ENCODE measurements at places on chromosomes 1 and 21. TPM values are rescaled to one million over a fixed set of nuclear protein-coding genes. Genes with fewer than 3 reads are reported as not detected.

SHE gene
- polyA plus RNA-seq: not detected

GRCh38 chr1:85692730-85693314 lies 15.4 kb downstream of the ZNHIT6 start:
- H3K4me3 ChIP-seq: no peak overlapping the region
- H3K4me1 ChIP-seq: peaks cover 6% of the 10 kb centered on the region
- H3K27ac ChIP-seq: no peak overlapping the region
- H3K27me3 ChIP-seq: no peaks in the 10 kb centered on the region

EVA1B gene
- polyA plus RNA-seq: 27.1 TPM

ELF3 gene
- 0.12 TPM for polyA plus RNA-seq

GRCh38 chr1:152325111-152325510 lies at the start of gene FLG:
Gene FLG (minus strand): TSS chr1:152325239. CDS start chr1:152315456, 9,783 bp downstream.
- no peaks in the 10 kb centered on the region for H3K27me3 ChIP-seq
- H3K36me3 ChIP-seq: no peaks in the 10 kb centered on the region
- no peak for DNase-seq
- H3K27ac ChIP-seq: no peak within 1 kb of the TSS
- H3K4me1 ChIP-seq: no peaks in the 10 kb centered on the region

SELP gene
- not detected for polyA plus RNA-seq

DNA sequence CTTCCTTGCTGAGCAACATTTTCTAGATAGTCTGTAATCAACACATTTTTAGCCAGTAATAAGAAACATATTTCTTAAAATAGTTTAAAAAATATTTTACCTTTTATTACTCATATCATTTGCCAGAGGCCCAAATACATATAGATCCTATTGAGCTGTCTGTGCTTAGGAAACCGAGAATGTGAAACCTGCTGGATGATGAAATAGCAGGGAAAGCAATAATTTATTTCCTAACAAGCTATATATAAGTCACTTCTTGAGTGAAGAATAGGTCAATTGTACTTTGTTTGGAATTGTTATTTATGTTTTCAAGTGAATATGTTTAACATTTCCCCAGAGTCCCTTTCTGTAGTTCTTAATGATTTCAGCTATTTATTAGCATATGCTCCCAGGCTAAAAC lies 339.9 kb upstream of the TMPRSS15 start:
- no peak overlapping the region for H3K27ac ChIP-seq
- no peaks in the 10 kb centered on the region for H3K27me3 ChIP-seq
- H3K4me3 ChIP-seq: no peak overlapping the region
- DNase-seq: no peak
- no peaks in the 10 kb centered on the region for H3K4me1 ChIP-seq

ZNF593OS gene
- not detected for polyA plus RNA-seq

GRCh38 chr1:36204347-36204909 lies 19.8 kb upstream of the THRAP3 start:
- H3K27me3 ChIP-seq: no peaks in the 10 kb centered on the region
- H3K27ac ChIP-seq: no peak overlapping the region
- no peak overlapping the region for H3K4me3 ChIP-seq
- peak; percentile 41 for DNase-seq
- H3K36me3 ChIP-seq: no peaks in the 10 kb centered on the region

DNA sequence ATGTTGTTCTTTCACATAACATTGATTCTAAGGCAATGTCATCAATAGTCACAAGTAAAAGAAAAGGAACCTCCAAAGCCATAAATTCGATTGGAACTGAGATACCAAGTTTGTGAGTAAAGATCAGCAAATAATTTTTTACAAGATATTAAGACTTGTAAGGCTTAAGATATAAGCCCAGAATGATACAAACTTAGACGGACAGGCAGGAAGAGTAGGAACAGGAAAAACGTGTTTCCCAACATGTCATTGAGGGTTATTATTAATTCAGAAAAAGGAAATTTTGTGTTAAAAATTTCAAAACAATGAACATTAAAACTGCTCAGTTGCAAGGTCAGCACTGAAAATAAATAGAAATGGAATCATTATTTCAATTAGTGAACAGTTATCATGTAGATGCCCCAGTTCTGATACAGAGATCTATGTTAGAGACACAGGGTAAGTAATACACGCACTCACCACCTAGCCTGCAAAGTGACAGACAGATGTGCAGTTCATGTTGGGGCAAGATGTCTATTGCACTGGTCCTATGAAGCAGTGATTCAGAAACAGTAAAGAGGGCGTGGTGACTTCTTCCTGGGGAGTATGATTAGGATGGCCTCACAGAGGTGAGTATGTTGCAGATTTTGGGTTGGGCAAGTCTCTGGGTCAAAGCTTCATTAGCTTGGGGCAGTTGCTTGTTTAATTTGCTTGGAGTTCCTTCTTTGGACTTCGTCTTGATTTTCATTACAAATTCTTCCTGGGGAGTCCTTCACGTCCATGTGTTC lies 284.4 kb downstream of the SETD4 start:
- no peak overlapping the region for H3K27ac ChIP-seq
- no peak for DNase-seq
- peaks cover 4% of the 10 kb centered on the region for H3K4me1 ChIP-seq
- no peaks in the 10 kb centered on the region for H3K36me3 ChIP-seq
- no peak overlapping the region for H3K4me3 ChIP-seq

DNA sequence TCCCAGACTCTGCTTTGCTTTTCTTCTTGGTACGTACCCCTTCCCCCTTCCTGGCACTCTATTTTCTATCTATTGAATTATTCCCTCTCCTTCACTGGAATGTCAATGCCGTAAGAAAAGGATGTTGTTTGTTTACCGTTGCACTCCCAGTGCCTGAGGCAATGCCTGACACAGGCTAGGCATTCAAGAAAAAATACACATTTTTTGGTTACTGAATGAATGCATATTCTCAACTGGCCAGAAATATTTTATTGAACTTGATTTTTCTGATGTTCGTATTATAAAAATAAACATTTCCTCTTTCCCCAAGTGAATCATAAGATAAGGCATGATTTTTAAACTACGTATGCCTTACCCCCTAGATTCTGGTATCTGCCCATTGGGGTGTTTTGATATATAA lies 41.2 kb downstream of the GNG12 start:
- no peaks in the 10 kb centered on the region for H3K36me3 ChIP-seq
- peaks cover 28% of the 10 kb centered on the region for H3K4me1 ChIP-seq
- DNase-seq: peak; percentile 61
- no peaks in the 10 kb centered on the region for H3K27me3 ChIP-seq
- H3K27ac ChIP-seq: peak overlapping the region; percentile 81

DNA sequence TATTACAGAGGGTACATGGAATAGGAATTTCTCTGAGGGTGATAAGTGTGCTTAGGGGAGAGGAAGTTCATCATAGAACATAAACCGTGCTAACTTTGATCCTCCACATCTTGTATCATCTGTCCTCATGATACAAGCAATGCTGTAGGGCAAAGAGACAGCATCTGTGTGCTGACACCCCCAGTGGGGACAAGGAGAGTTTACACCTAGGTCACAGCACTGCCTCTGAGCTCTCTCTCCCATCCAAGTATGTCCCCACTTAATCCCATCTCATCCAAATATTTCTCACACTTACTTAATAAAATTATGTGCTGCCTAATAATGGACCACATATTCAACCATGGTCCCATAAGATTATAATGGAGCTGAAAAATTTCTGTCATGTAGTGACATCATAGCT lies 4.3 kb upstream of the TEDDM1 start:
- no peak overlapping the region for H3K27ac ChIP-seq
- H3K4me1 ChIP-seq: no peaks in the 10 kb centered on the region
- DNase-seq: no peak
- no peaks in the 10 kb centered on the region for H3K27me3 ChIP-seq
- H3K36me3 ChIP-seq: no peaks in the 10 kb centered on the region

DNA sequence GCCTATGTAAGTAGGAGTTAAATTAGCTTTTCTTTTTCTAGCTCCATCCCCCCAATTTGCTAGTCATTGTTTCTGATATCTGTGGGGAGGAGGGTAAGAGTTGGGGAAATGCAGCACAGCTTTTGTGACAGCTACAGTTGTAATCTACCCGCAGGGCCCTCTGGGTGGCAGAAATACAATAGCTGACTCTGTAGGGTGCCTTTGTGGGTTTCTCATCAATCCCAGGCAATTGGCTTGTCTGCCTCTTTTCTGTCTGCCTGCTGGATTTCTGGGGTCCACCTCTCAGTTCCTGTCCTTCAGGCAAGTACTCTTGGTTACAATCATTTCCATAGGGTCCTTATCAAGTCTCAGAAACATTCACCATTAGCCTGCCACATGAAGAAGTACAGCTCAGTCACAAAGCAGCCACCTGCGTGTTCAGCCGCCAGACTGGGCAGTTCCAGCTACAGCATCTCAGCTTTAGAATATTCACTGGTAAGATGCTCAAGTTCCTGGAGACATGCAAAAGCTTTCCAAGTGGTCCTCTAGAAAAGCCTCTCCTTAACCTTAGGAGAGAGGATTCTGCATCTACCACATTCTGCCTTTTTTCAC lies 19.2 kb upstream of the SLC44A5 start:
- H3K4me1 ChIP-seq: no peaks in the 10 kb centered on the region
- H3K36me3 ChIP-seq: no peaks in the 10 kb centered on the region
- H3K4me3 ChIP-seq: no peak overlapping the region
- H3K27me3 ChIP-seq: no peaks in the 10 kb centered on the region
- no peak for DNase-seq
- no peak overlapping the region for H3K27ac ChIP-seq
